Nucleus accumbens (tissue), 56 donors: ENCODE measurements at places on chromosomes 16 and 17.

- no peak for DNase-seq
Observed at GRCh38 chr16:23061669-23062068, 87.6 kb downstream of the USP31 start.

DNA sequence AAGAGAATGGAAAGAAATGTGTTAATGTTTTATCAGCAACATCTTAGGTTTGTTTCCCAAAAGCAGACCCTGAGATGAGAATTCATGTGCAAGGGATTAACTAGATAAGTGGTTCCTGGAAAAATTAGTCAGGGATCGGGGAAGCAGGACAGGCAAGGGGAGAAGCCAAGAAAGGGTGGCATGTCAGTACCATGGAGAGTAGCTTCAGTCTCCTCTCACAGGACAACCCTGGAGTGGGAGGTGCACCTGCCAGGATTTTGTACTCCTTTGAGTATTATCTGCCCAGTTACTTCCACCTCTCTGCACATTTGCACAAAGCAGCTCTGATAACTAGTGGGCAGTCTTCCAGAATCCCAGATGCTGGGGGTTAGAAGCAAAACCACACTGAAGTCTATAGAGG, 117.0 kb downstream of the RGS9 start:
- no peak for DNase-seq

GRCh38 chr17:81400154-81400977, 5.1 kb downstream of the BAHCC1 start:
- DNase-seq, result peak; percentile 58

- DNase-seq, result no peak
Observed at GRCh38 chr17:57425431-57425830, 169.1 kb downstream of the MSI2 start.

- no peak for DNase-seq
Observed at GRCh38 chr16:67240506-67240905, 6.8 kb downstream of the FHOD1 start.

- no peak for DNase-seq
Observed at GRCh38 chr17:7136266-7136877, 21.8 kb upstream of the ASGR2 start.

DNA sequence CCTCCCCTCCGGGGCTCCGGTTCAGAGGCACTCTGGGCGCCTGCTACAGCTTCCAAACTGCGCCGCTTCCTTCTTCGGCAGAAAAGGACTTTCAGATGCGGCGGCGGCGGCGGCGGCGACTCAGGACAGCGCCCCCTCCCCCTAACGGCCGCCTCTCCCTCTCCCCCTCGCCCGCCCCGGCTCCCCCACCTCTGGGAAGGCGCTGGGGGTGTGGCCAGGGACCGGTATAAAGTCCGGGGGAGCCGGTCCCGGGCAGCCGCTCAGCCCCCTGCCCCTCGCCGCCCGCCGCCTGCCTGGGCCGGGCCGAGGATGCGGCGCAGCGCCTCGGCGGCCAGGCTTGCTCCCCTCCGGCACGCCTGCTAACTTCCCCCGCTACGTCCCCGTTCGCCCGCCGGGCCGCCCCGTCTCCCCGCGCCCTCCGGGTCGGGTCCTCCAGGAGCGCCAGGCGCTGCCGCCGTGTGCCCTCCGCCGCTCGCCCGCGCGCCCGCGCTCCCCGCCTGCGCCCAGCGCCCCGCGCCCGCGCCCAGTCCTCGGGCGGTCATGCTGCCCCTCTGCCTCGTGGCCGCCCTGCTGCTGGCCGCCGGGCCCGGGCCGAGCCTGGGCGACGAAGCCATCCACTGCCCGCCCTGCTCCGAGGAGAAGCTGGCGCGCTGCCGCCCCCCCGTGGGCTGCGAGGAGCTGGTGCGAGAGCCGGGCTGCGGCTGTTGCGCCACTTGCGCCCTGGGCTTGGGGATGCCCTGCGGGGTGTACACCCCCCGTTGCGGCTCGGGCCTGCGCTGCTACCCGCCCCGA, at the start of gene IGFBP4:
Gene IGFBP4, plus strand, starts transcription at position 255 of the 792 bp plus-strand sequence. Its CDS starts 286 bp downstream, at position 541.
- peak; percentile 49 for DNase-seq

- DNase-seq, result no peak
Observed at GRCh38 chr17:34556384-34556783, 23.0 kb upstream of the TMEM132E start.

DNA sequence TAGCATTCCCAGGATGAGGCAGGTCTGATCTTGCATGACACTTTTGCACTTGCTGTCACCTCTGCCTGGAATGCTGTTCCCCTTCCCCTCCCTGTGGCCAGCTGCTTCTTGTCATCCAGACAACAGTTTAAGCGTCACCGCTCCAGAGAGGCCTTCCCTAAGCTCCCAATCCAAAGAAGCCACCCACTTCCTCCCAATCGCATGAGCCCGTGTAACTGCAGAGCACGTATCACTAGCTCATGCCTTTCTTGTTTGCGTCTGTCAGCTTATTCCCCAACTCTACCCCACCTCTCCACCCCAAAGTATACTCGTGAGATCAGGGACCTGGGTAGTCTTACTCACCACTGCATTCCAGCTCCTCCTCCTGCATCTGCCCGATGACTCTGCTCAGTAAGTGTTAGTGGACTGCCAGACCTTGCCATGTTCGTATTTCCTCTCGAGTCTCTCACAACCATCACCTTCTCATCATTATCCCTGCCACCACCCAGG, 92.8 kb downstream of the GAS7 start:
- DNase-seq, result no peak

DNA sequence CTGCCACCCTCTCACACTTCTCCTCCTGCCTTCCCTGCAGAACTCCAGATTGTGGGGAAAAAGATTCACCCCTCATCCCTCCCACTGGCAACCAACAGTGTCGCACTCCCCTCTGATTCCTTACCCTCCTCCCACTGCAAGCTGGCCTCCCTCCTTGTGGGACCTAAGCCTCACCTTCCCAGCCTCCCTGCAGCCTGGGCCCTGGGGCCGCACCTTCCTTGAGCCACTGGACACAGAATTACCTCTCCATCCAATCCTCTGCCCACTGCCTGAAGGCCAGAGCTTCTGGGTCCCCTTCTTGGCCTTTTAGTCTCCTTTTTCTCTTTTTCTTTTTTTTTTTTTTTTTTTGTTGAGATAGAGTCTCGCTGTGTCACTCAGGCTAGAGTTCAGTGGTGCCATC, 33.9 kb downstream of the NGFR start:
- no peak for DNase-seq

DNA sequence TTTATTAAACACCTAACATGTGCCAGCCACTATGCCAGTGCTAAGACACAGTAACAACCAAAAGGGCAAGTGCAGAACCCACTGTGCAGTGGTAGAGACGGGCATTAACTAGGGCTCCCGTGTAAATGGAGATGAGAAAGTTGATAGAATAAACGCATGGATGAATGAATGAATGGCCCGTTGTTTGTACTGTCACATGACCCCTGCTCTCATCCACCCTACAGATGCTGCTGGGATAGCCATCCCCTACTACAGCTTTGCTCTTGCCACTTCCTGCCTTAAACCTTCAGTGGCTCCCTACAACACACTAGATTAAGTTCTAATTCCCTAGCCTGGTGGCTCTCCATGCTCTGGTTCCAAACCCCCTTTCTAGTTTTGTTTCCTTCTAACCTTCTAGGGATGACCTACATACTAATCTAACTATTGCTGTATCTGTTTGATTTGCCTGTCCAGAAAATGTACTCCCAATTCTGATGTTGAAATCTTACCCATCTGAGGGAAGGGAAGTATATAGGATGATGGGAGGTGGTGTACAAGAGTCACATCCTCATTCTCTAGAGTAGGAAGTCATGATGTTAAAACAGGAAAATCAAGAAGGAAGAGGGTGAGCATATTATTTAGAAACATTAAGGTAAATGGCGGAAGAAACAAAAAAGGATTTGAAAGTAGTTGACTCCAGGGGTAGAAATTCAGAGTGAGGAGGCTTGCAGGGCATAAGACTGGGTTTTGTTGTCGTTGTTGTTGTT, 11.4 kb upstream of the TNRC6C start:
- DNase-seq, result no peak

DNA sequence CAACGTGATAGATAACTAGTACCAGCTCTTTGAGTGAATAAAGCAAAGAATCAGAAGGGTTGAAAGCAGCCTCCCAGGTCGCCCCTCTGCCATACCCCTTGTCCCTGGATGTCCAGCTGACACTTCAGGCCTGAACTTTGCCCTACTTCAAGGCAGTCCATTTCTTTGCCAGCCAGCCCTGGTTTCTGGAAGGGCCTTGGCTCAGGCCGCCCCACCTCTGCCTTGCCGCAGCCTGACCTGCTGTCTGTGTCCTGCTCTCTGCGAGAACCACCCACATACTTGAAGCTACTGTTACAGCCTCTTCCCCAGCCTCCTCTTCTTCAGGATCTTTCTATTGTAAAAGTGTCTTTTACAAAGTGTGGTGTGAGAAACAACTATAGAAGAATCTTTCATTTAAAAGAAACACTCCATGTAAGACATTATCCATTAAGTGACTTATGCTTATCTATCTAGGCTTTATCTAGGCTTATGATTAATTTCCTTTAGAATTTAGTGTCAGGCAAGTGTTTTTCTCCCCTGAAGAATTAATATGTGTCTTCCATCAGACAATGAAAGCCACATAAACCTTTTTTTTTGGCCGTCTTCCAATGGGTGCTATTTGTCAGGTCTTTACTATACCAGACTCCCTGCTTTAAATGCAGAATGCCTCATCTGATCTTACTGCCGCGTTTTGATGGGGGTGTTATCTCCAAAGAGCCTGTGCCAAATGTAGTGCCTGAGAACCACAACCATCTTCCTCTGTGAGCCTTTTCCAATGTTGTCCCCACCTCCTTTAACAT, 133.9 kb downstream of the SOCS1 start:
- DNase-seq, result no peak

DNA sequence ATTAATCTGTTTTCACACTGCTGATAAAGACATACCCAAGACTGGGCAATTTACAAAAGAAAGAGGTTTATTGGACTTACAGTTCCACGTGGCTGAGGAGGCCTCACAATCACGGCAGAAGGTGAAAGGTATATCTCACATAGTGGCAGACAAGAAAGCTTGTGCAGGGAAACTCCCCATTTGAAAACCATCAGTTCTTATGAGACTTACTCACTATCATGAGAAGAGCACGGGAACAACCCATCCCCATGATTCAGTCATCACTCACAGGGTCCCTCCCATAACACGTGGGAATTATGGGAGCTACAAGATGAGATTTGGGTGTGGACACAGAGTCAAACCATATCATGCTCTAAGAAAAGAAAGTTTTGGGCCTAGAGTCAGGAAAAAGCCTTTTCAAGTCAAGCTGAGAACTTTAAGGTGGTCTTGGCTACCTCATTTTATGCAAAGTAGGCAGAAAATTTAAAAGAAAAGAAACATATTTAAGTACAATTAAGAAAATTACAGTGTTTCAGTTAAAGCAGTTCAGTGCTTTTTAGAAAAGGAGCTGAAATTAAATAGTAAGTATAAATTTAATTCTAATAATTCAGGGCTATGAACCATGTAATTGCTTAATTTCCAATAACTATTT, 24.9 kb upstream of the CRYM start:
- no peak for DNase-seq

- no peak for DNase-seq
Observed at GRCh38 chr16:12086822-12087221, 110.3 kb downstream of the SNX29 start.

DNA sequence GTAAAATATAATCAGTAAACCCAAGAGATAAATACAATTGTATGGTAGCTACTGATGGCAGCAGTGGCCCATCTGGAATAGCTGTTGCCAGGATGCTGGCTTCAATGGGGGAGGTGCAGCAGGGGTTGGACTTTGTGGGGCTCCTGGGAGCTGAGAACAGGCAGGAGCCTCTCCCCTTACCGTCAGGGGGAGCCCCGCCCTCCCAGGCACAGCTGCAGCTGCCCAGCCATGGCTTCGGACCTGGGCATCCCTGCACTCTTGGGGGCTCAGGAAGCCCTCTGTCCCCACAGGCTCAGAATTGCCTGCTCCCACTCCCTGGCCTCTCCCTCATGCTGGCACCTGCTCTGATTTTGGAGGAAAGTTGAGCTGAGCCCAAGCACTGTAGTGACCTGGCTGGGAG, 741.1 kb downstream of the CDH11 start:
- DNase-seq, result no peak

- no peak for DNase-seq
Observed at GRCh38 chr16:68309799-68310198, 947 bp downstream of the SLC7A6OS start.

- no peak for DNase-seq
Observed at GRCh38 chr16:85851034-85851785, 47.8 kb upstream of the IRF8 start.

- DNase-seq, result no peak
Observed at GRCh38 chr16:5044011-5044540, 10.3 kb upstream of the NAGPA start.

GRCh38 chr17:13182854-13183253, 165.0 kb upstream of the ELAC2 start:
- DNase-seq, result no peak

DNA sequence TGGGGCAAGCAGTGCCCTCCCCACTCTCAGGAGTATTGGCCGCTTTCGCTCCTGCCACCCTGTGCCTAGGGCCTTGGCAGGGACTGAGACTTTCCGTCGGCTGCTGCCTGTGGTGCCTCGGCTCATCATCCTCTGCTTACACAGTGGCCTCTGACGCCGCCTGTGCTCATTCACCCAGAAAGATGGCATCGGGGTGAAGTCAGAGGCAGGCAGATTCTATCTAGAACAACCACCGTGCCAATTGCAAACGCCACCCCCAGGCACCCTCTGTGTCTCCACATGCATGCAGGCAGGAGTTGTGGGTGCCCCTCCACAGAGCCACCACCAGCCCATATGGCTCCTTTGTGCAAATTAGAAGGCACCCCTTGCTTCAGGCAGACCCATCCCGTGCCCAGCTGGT, 154.2 kb upstream of the GSE1 start:
- no peak for DNase-seq

GRCh38 chr17:56676810-56677209, 83.3 kb downstream of the NOG start:
- no peak for DNase-seq

GRCh38 chr16:68366062-68366461, 55.2 kb downstream of the PRMT7 start:
- no peak for DNase-seq

DNA sequence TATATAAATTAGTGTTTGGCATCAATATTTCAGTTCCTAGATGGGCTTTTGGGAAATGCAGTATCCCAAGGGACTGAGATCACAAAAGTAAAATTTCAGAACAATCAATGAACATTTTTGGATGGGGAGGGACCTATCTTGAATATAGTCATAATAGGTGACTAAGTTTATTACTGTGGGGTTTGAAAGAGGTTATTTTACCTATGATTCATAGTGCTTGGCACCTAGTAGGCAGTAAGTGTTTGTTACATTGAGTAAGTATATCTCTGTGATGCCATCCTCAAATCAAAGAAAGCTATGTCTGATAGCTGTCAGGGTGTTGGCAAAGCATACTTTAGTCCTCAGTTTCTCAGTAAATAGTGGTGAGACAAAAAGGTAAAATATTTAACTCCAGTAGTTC, 36.9 kb downstream of the ZNF207 start:
- DNase-seq, result no peak
